ENCODE measurements at places on chromosomes 7 and 10.

GRCh38 chr10:89518876-89519842 lies 16.2 kb downstream of the SLC16A12 start:
- no peak for DNase-seq

DNA sequence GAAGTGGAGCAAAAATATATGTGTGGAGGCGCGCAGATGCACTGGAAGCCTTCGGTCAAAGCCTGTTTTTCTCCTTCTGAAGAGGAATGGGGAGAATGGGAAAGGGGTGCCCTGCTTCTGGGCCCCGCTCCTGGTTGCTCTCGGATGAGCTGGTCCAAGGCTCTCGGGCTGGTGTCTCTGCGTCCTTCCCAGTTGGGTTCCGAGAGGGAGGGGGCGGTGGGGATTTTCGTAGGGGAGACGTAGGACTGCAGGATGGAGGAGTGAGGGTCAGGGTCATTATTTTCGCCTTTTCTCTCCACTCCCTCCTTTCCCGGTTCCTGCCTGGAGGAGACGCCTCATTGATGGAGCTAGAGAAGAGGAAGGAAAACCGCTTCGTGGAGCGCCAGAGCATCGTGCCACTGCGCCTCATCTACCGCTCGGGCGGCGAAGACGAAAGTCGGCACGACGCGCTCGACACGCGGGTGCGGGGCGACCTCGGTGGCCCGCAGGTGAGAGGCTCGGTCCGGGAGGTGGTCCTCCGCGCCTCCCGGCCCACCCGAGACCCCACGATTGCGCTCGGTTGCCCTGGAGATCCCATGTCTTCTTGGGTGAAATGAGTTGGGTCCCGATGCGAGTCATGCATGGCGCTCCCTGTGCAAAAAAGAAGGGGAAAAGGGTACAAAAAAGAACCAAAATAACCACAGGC lies 790 bp downstream of the ADAM22 start:
- DNase-seq = no peak

DNA sequence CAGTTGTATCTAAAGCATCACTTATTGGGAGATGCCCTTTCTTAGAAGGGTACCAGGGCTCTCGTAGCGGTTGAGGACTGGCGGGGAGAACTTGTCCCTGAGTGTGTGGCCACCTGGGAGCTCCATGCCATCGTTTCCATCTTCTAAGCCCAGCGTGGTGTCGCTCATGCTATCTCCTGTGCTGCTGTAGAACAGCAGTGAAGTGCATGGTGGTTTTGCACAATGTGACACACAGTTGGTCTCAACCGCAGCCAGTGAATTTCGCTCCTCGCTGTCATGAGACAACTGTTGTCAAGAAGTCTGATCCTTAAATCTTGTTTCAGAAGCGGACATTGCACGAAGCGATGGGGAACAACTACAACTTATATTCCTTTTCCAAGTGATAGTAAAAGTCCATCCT lies 283.4 kb downstream of the GRID1 start:
- DNase-seq = no peak

DNA sequence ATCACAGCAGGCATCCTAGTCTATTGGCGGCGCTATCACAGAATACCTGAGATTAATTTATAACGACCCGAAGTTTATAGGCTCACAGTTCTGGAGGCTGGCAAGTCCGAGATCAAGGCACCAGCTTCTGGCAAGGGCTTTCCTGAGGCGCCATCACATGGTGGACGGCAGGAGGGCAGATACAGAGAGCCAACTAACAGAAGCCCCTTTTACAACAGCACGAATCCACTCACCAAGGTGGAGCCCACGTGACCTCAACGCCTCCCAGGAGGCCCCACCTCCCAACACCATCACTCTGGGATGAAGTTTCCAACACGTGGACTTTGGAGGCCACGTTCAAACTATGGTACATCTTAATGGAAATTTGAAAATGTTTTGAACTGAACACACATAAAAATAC lies 255.3 kb downstream of the ELFN1 start:
- DNase-seq = no peak

- DNase-seq = no peak
Observed at GRCh38 chr10:26914898-26915297, 54.1 kb upstream of the ABI1 start.

DNA sequence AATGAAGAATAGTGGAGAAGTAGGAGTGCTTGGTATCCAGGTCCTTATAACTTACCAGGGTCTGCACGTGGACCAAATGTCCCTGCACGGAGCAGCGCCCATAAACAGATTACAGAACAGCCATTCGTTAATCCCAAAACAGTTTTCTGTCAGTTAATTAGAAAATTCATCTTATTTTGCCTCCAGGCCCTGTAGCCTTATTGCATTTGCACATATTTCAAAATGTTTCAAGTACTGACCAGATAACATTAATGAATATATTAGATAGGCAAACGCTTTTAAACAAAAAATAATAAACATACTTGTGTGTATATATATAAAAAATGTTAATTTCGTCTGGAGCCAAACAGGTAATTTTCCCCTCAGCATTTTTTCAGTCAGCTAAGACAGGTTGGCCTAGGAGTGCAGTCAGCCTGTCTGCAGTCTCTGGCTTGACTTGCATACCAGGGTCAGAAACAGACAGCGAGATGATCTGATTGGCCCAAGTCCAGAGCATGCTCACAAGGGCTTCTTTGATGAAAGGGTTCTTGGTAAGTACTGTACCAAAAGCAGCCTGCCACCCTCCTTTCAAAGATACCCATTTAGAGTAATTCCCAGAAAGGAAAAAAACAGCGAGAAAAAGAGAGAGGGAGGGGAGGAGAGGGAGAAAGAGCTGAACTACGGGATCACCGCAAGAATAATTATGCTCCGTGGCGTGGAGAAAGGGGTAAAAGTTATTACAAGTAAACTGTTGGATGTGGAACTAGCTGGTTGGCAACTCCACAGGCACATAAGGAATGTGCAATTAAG lies 194.4 kb upstream of the TCF7L2 start:
- DNase-seq = no peak

GRCh38 chr10:6274040-6274439 lies 71.3 kb downstream of the PFKFB3 start:
- no peak for DNase-seq

Measured in mesenteric fat pad (tissue), 1 donor.